ENCODE measurements at places on chromosomes 4 and X.

GRCh38 chr4:171875291-171875690 is 62.1 kb downstream of the GALNTL6 start:
- DNase-seq = no peak

- no peak for DNase-seq
Measured at GRCh38 chr4:139014371-139015268, 961 bp upstream of the NOCT start.

DNA sequence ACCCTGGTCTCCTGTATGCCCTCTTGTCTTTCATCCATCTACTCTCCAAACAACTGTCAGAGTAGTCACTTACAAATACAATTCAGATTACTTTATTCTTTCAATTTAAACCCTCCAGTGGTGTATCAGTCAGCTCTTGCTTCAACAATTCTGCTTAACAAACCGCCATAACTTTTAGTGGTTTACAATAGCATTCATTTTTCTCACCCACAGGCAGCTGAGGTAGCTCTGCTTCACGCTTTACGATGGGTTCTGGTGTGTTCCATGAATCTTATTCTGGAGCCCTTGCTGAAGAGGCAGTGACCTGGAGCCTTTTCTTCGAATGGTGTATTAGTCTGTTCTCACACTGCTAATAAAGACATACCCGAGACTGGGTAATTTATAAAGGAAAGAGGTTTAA is 86.2 kb upstream of the CAMK2D start:
- DNase-seq = no peak

DNA sequence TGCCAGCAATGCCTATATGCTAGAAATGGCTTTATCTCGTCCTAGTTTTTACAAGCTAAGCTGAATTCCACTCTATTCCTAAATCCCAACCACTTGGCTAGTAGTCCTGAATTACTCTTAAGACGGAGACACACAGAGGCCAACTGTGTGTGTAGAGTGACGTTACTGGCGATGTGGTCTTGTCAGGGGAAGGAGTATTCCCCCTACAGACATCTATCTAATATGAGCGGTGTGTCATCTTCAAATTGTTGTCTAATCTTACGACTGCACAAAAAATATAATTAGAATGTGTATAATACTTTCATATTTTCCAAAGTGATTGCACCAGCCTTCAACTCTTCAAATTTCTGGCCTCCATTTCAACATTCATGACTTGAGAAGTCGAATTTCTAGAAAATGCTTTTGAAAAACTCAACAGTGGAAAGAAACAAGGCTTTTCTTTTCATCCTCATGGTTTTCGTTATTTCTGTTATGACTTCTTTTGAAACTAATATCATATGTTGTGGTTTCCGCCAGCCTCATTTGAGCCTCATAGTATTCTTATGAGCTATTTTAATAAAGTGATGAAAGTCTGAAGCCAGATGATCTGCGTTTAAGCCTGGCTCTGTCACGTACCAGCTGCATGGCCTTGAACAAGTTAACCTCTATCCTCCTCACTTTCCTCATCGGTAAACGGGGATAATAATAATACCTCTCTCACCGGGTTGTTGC is 132.3 kb downstream of the SOWAHB start:
- DNase-seq = no peak

DNA sequence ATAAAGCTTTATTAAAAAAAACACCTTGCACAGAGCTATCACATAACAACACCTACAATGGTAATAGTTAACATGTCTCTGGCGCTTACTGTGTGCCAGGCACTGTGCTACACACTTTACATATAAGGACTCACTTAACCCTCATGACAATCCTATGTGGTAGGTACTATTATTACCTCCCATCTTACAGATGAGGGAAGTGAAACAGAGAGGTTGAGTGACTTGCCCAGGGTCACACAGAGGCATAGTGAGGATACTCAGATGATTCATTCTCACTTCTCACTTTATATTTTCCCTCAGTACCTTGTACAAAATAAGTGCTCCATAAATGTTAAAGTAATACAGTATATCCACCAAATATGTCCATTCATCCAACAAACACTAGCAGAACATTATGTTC is 43.4 kb upstream of the IQSEC2 start:
- DNase-seq = no peak

GRCh38 chr4:169758401-169758962 is 738 bp upstream of the HPF1 start:
- no peak for DNase-seq

DNA sequence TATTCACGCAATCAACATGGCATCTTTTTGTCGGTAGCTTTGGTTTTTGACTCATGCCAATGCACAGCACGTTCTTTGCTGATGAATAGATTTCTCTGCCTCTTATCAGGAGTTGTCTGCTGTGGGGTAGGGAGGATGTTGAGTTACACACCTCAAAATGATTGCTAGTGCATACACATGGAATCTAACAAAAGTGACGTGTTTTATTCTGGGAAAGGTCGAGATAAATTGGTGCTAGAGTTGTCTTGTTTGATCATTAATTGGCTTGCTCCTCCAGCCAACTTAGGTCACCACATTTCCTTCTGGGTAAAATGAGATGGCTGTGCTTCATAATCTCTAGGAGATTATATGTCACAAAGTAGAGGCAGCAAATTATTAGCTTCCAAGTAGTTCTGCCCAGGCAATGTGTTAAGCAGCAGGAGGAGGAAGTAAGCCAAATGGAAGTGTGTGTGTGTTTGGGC is 3.9 kb downstream of the RAB9A start:
- DNase-seq = no peak

DNA sequence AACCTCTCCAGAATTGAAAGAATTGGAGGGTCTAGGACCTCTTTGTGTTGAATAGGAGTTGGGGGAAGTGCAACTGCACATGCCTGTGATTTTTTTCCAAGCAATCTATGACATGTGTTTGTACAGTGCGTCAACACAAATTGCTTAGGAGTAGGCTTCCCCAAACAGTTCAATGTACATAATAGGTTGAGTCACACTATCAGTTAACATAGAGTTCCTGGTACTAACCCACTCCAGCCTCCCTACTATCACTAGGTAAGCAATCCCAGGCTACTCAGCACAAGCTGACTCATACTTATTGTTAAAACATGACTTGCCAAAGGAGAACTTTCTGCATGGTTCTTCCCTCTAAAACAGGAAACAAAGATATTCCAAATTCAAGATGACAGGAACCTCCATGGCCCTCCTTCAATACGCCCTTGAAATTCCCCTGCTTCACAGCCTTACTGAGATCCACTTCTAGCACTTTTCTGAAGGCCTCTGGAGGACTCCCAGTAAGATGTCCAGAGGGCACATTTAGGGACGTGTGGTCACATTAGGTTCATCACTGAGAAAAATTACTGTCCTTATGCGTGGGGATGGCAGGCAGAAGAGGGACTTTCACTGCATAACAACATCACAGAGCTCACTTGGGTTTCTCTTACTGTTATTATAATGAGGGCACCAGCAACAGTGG is 8.4 kb upstream of the VSIG1 start:
- DNase-seq = no peak

GRCh38 chr4:105248613-105249012 is 101.9 kb downstream of the TET2 start:
- no peak for DNase-seq

- DNase-seq = no peak
Measured at GRCh38 chrX:96687776-96688175, 3.1 kb downstream of the DIAPH2 start.

GRCh38 chr4:182697094-182697493 is 220.1 kb downstream of the DCTD start:
- DNase-seq = no peak

- DNase-seq = no peak
Measured at GRCh38 chrX:20712811-20713210, 446.1 kb upstream of the RPS6KA3 start.

DNA sequence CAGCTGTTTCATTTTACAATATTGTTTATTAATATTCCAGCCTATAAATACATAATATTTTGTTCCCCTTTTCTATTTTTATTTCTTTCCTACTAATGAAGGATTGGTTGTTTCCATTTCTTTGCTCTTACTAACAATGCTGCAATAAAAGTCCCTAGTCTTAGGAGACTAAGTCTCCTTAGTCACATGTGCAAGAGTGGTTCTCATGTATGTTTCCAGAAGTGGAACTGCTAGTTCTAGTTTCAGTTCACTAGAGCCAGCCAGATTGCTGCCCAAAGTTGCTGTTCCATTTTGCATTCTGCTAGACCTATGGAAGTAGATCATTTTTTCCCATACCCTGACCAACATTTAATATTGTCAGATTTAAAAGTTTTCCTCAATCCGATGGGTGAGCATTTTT is 44.3 kb downstream of the CNGA1 start:
- no peak for DNase-seq

- no peak for DNase-seq
Measured at GRCh38 chrX:9081271-9081670, 47.3 kb upstream of the FAM9B start.

DNA sequence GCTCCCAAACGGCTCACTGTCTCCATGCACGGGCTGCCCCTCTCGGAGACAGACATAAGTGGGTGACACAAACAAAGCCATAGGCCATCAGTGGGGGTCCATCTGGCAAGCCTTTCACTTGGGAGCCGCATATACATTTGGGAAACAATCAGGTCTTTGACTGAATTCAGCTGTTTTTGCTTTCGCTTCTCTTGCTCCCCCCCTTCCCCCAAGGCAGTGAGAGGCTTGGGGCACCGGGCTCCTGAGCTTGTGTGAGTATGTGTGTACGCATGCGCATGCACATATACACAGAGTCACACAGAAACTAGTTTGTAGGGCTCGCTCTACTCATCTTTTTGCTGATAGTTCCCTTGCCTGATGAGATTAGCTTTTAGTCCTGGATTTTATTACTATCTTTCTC is 284.4 kb downstream of the AFF2 start:
- no peak for DNase-seq

DNA sequence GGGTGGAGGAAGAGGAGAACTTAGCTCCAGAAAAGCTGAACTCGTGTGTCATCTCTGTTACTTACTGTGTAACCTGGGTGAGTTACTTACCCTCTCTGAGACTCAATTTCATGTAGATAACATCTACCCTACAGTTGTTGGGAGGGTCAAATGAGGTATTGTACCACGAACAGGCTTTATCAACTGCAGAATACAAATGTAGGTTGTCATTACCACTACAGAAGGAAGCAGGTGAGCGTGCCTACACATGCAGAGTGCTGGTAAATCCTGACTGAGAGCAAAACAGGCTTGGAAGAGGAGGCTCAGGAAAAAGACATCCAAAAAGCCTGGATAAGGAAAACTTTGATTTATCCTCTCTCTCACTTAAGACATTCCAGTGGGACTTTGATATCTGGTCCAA is 7.2 kb downstream of the PIGA start:
- no peak for DNase-seq

GRCh38 chr4:148704291-148704690 is 262.1 kb upstream of the NR3C2 start:
- DNase-seq = no peak

GRCh38 chr4:150332086-150332485 is 249.9 kb upstream of the MAB21L2 start:
- no peak for DNase-seq

DNA sequence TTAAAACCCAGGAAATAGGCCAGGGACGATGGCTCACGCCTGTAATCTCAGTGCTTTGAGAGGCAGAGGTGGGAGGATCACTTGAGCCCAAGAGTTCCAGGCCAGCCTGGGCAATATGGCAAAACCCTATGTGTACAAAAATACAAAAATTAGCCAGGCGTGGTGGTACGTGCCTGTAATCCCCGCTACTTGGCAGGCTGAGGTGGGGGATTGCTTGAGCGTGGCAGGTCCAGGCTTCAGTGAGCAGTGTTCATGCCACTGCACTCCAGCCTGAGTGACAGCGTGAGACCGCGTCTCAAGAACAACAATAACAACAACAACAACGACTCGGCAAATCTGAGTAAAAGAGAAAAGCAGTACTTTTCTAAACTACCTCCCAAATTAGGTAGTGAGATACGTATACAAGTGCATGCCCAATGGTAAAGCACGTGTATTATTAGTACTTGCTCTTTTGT is 13.0 kb upstream of the NDUFC1 start:
- no peak for DNase-seq

DNA sequence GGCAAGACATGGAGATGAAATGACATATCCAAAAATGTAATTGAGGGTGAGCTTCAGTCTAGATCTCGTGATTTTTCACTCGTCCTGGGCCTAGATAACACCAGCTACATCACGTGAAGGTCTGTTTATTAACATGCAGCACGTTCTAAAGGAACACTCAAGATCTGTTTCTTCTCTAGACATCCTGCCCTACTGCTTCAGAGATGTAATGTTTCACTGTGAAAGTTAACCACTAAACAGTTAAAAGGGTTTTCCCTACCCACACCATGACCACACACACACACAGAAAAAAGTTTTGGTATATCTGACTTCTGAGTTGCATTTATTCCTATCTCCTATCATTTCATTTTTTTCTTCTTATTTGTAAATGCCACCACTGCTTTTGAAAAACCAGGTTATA is 52.3 kb upstream of the SMIM31 start:
- no peak for DNase-seq

- DNase-seq = no peak
Measured at GRCh38 chrX:24619647-24620046, 27.5 kb downstream of the PCYT1B start.

- DNase-seq = no peak
Measured at GRCh38 chr4:93841803-93842345, 13.3 kb downstream of the ATOH1 start.

GRCh38 chr4:3037957-3038461 is 36.3 kb downstream of the HTT-AS start:
- no peak for DNase-seq

DNA sequence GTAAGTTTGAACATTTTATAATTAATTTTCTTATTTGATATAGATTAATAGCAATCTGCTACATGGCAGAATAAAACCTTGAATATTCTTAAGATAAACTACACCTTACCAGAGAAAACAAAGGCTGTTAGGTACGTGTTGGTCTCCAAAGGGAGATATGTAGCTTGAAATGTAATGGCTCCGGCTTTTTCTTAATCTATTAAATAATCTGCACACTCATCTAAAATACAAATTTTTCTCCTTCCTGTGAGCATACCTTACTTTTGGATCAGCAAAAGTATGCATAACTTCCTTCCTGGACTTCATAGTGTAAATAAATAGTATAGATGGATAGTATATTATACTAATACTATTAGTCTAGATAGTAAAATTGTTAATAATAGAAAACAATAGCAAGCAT is 141.3 kb downstream of the JADE1 start:
- DNase-seq = no peak

- no peak for DNase-seq
Measured at GRCh38 chrX:153549807-153550206, 32.4 kb downstream of the ATP2B3 start.

- DNase-seq = no peak
Measured at GRCh38 chr4:68780232-68780631, 35.6 kb upstream of the UGT2B10 start.
